ENCODE measurements at places on chromosomes 4 and X. TPM values are rescaled to one million over a fixed set of nuclear protein-coding genes. Genes with fewer than 3 reads are reported as not detected.

The ADH1C gene
- total RNA-seq, result not detected

The MAGEA10 gene
- total RNA-seq, result 0.07 TPM

The RAB33A gene
- 0.20 TPM for total RNA-seq

The GPR82 gene
- not detected for total RNA-seq

The GYPB gene
- not detected for total RNA-seq

The CENPU gene
- 23.6 TPM for total RNA-seq

The EIF1AX gene
- 111 TPM for total RNA-seq

The MAGEC2 gene
- not detected for total RNA-seq

The RGS12 gene
- total RNA-seq, result 10.3 TPM

The SLC9A7 gene
- 7.9 TPM for total RNA-seq

The CENPVL1 gene
- not detected for total RNA-seq

The SEPTIN11 gene
- 36.8 TPM for total RNA-seq

The CXCL11 gene
- total RNA-seq, result 0.19 TPM

The OPRPN gene
- not detected for total RNA-seq

The MAP7D2 gene
- 5.4 TPM for total RNA-seq

The AKAP14 gene
- not detected for total RNA-seq

The BEX3 gene
- 272 TPM for total RNA-seq

The SMIM10 gene
- total RNA-seq, result 0.15 TPM

The FAM13A gene
- 5.2 TPM for total RNA-seq

The MAMLD1 gene
- total RNA-seq, result 5.5 TPM

The DDX60 gene
- total RNA-seq, result 1.6 TPM

The DDX53 gene
- not detected for total RNA-seq

The ESX1 gene
- not detected for total RNA-seq

The HADH gene
- 20.2 TPM for total RNA-seq

The JCHAIN gene
- 0.13 TPM for total RNA-seq

The ASB9 gene
- total RNA-seq, result 21.4 TPM

The TMPRSS11B gene
- not detected for total RNA-seq

The CA5B gene
- 3.8 TPM for total RNA-seq

The TCEAL4 gene
- total RNA-seq, result 114 TPM

The PAGE5 gene
- total RNA-seq, result not detected

The CXCL3 gene
- 3.8 TPM for total RNA-seq

The UGT2B7 gene
- total RNA-seq, result 0.15 TPM

The RHOXF2 gene
- not detected for total RNA-seq

The GPC3 gene
- not detected for total RNA-seq

The MEPE gene
- not detected for total RNA-seq

The XAGE1B gene
- 220 TPM for total RNA-seq

The CLNK gene
- not detected for total RNA-seq

The PRRG1 gene
- 5.7 TPM for total RNA-seq
